NCI-H69 (cell line): ENCODE measurements at places on chromosomes 13 and 19.

GRCh38 chr19:14428882-14429416 lies 4.2 kb upstream of the PKN1 start:
- DNase-seq: peak; percentile 35

DNA sequence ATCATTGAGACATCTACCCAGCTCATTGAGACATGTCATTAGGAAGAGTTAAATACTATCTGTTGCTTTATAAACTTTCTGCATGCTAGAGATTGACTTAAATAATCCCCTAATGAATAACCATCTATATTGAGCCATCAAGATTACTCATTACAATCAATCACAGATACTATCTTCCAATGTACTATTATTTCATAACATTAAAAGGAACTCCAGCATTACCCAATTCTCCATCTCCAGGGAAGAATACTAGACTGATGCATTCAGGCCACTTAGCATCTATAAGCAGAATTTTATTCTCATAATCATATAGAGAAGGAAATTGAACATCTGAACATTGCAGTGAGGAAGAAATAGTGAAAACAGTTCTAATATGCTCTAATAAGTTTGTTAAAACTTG lies 8.0 kb downstream of the EPSTI1 start:
- no peak for DNase-seq

DNA sequence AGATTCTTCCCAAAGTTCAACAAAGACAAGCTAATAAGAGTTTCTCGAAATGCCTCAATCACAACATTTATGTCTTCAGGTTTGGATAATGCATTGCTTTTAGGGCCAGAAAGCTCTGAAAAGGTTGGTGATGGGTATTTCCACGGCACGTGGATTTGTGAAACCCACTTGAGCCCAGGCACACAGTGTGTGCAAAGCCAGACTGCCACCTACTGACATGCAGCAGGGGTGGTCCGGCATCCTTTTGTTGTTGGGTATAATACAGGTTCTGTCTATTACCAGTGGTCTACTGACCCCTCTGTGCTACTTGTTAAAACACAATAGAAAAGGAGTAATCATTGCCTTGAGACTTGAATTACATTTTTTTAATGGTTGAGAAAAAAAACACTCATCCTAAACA lies 225.6 kb downstream of the RAP2A start:
- DNase-seq: peak; percentile 16

GRCh38 chr13:38202740-38203139 lies 146.9 kb upstream of the UFM1 start:
- DNase-seq: no peak

GRCh38 chr13:27712421-27712820 lies 79.9 kb upstream of the GSX1 start:
- DNase-seq: peak; percentile 42

GRCh38 chr13:28423010-28423409 lies 71.9 kb downstream of the FLT1 start:
- DNase-seq: no peak

DNA sequence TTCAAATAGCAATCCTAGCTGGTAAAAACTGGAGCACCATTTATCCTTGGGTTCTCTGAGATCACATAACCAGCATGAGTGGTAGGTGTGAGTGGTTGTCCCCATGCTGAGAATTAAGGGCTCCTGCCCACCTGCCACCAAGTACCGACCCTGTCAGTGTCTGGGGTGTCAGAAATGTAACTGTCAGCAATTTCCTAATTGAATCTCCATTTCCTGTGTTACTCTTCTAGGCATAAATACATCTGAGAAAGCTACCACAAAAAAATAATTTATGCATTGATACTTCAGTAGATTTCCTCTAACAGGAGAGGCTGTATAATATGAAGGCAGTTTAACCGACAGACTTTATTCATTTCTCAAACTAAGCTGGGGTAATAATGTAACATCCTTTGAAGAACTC lies 25.1 kb downstream of the CPB2 start:
- DNase-seq: no peak

- no peak for DNase-seq
These were observed 153.2 kb upstream of the SOX1 start for GRCh38 chr13:111913761-111914140.

DNA sequence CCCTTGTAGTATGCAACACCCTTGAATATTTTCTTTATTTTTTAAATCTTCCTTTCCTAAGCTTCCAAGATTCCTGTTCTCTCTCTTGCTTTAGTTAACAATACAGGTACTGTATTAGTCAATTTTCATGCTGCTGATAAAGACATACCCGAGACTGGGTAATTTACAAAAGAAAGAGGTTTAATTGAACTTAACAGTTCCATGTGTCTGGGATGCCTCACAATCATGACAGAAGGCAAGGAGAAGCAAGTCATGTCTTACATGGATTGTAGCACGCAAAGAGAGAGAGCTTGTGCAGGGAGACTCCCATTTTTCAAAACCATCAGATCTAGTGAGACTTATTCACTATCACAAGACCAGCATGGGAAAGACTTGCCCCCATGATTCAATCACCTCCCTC lies 1024.3 kb downstream of the PCDH9 start:
- no peak for DNase-seq

DNA sequence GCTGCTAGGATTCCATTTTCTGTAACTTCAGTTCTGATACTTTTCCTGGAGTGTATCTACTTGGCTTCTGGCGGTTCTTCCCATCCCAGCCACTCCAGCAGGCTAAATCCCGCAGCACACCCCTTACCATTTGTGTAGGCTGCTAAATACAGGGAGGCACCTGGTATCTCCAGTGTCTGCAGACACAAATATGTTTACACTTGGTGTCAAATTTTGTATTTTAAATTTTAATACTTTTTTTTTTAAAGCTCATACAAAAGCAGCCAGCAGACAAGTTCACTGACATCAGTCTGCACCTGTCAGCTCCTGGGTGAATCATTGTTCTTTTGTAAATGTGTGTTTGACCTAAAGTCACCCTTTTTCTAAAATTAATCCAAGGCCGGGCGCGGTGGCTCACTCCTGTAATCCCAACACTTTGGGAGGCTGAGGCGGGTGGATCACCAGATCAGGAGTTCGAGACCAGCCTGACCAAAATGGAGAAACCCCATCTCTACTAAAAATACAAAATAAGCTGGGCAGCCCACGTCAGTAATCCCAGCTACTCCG lies 3.4 kb upstream of the ZSCAN4 start:
- DNase-seq: peak; percentile 30

- no peak for DNase-seq
These were observed 194.3 kb downstream of the TEX29 start for GRCh38 chr13:111514610-111515306.

DNA sequence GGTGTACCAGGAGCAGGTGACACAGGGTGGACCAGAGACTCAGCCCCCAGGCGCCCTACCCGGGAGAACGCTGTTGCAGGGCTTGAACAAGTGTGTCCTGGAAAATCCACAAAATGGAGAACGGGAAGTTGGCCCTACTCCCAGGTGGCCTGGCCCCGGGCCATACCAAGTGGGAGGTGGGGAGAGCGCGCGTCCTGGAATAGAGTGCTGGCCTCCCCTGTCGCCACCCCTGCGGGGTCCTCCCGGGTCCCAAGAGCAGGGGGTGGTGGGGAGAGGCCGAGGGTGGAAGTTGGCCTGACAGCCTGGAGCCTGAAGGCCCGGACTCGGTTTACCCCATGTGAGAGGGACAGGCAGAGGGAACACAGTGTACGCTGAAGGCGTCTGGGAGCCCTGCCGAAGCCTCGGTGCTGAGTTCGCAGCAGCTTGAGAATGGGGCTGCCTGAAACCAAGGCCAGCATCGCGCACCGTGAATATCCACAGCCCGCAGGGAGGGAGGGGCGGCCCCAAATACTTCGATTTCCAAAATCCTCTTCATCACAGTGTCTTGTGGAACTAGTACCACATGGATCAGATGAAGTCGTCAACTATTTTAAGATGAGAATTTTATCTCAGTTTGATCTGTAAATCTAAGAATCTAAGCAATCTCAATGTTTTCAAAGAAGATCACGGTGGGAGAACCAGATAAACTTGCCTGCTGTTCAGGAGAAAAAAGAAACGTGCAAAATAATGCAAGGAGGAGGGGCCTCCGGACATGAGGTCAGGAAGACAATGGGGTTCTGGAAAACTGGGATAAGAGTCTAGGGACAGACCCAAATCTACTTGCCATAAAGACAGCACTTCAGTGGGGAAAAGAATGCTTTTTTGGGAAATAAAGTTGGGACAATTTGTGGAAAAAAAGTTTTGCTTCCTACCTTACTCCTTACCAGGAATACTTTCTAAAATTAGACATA lies 10.4 kb upstream of the KLF16 start:
- no peak for DNase-seq

DNA sequence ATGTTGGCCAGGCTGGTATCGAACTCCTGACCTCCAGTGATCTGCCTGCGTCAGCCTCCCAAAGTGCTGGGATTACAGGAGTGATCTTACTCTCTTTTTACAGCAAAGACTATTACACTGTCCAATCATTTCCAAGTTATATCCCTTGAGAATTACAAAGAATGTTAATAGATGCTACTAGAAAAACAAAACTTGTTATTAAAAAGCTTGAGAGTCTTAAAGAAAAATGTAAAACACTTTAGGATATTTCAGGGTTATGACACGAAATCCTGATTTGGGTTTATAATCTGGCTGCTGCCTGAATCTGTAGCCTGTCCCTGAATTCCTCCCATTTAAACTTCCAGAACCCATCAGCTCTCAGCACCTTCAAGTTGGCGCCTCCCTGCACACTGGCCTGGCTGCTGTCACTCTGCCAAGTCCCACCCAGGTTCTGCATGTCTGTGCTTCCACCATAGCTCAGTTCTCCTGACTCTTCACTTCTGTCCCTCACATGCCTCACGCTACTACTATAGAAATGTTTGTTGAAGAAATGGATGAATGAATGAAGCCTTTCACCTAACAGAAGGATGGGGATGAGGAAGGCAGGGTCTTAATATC lies 55.8 kb upstream of the RFXAP start:
- DNase-seq: peak; percentile 7

DNA sequence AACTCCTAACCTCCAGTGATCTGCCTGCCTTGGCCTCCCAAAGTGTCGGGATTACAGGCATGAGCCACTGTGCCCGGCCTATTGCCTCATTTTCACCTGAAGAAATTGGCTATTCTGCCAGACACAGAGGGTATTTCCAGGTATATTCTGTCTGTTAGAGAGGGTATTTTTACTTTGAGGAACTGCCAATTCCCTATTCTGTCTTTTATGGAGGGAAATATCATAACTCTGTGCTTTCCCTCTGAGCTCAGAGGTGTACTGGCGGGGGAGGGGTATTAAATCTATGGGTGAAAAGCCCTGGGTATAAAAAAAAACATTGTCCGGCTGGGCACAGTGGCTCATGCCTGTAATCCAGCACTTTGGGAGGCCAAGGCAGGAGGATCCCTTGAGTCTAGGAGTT lies 24.8 kb downstream of the TSKS start:
- DNase-seq: no peak
